SW 1271 (cell line): ENCODE measurements at places on chromosomes 11 and 22.

DNA sequence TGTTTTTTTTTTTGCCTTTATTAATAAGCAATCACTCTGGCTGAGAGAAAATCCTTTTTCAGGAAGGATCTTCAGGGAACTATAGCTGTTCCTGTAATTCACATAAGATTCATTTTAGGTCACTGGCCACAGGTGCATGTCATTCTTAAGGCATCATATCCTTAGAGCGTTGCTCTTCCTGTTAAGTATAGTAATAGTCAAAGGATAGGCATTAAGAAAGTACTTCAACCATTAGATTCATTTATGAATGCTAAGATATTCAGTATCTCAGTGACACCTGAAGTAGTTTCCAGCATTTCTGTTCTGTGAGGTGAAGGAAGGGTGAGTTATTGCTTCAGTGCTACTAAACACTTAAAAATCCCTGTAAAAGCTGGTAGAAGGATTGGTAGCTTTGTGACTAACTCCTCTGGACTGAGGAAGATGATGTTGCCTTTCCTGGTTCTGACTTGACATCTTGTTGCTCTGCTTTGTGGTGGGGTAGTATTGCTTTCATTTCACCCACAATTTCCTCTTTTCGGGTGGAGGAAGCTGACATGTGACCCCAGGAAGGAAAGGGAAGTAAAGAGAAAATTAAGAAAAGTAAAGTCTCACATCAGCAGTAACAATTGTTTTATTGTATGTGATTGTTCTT, 34.7 kb downstream of the RNF169 start:
- DNase-seq: peak; percentile 64

DNA sequence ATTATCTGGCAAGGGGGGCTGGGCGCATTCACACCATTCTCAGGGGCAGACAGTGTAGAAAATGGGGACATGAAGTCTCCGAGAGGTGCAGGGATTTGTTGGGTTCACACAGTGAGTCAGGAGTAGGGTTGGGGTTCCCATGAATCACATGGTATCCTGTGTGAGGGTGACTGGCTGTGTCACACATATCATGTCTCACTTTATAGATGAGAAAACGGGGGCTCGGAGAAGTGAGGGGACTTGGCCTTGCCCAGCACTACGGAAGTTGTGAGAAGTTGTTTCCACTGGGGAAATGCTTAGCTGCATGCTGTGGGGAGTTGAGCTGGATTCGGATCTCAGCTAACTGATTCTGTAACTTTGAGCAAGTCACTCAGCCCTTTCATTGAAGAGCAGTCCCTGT, 4.2 kb downstream of the GAL3ST3 start:
- DNase-seq: no peak

- DNase-seq: no peak
Measured at GRCh38 chr22:47230741-47231140, 468.3 kb downstream of the TBC1D22A start.

- DNase-seq: no peak
Measured at GRCh38 chr11:130645164-130645842, 196.9 kb downstream of the ADAMTS15 start.

- no peak for DNase-seq
Measured at GRCh38 chr11:120817158-120817557, 206.7 kb upstream of the TBCEL start.

GRCh38 chr22:36761553-36762240, 14.2 kb downstream of the IFT27 start:
- no peak for DNase-seq

GRCh38 chr11:35814081-35814695, 129.7 kb upstream of the LDLRAD3 start:
- no peak for DNase-seq

DNA sequence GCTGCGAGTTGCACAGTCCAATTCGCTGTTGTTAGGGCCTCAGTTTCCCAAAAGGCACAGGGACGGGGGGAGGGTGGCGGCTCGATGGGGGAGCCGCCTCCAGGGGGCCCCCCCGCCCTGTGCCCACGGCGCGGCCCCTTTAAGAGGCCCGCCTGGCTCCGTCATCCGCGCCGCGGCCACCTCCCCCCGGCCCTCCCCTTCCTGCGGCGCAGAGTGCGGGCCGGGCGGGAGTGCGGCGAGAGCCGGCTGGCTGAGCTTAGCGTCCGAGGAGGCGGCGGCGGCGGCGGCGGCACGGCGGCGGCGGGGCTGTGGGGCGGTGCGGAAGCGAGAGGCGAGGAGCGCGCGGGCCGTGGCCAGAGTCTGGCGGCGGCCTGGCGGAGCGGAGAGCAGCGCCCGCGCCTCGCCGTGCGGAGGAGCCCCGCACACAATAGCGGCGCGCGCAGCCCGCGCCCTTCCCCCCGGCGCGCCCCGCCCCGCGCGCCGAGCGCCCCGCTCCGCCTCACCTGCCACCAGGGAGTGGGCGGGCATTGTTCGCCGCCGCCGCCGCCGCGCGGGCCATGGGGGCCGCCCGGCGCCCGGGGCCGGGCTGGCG, at the start of gene BCR:
BCR (plus strand) TSS at position 209 of the 592 bp plus-strand sequence. CDS start 452 bp downstream, outside the sequence.
- no peak for DNase-seq

DNA sequence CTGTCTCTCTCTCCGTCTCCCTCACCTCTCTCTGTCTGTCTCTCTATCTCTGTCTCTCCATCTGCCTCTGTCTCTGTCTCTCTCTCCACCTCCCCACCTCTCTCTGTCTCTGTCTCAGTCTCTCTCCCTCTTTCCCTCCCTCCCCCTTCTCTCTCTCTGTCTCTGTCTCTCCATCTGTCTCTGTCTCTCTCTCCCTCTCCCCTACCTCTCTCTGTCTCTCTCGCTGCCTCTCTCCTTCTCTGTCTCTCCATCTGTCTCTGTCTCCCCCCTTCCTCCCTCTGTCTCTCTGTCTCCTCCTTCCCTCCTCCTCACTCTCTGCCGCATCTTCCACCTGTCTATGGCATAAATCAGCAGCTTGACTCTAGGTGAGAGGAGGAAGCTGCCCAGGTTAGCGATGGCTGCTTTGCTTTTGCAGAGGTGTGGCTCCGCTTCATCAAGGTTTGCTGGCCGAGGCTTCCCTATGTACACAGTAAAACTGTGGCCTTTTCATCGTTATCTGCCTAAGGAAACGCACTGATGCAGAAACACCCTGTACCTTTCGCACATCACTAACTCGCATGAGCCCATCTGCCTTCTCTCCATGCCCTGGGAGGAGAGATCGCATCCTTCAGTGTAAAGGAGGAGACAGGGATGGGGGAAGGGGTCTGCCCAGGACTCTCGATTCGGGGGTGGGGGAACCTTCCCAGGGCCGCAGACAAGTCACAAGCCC, 44.5 kb downstream of the ANO1 start:
- DNase-seq: no peak

DNA sequence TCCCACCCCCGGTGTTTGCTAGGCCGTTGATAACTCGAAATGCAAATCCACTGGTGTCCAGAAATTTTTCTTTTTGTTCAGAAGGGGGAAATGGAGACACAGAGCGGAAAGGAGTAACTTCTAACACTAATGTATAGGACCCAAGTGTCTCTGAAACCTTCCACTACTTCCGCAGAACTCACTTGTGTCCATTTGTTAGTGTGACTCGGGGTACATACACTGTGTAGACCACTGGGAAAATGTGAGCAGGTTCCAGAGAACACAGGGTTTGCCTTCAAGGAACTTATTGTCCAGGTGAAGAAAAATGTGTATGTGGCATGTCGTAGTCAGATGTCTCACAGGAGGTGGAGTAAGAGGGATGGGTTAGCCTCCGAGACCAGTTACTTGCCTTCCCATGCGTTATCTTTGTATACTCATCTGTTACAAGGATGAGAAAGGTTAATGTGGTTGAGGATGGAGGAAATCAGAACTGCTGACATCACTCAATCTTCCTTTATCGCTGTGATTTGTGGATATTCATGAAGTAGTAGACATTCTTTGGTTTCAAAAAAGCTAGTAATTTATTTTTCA, 857 bp downstream of the ARCN1 start:
- peak; percentile 39 for DNase-seq

DNA sequence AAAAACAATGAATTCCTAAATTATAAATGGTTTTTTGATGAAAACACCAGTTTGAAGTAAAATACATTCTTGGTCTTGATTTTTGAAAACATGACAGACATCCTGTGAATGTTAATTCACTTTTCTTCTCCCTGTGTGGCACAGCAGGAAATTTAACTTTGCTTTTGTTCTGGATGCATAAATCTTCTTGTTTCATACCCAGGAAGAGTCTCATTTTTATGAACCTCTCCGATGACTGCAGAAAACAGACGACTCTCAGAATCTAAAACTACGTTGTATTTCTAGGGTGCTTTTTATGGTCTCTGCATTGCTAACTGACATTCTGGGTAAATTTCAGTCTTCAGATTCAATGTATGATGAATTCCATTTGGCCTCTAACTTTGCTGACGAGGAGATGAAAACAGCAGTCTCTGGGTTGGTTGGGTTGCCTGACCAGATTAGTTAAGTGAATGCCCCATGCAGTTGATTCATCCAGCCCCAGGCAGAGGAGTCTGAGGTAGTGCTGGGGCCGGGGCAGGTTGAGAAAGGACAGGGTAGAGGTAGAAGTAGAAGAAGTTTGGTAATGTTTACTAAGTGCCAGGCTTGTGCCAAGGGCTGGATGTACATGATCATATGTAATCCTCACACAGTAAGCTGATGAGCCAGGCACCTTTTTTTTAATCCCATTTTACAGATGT, 20.1 kb downstream of the TCP11L1 start:
- DNase-seq: no peak

DNA sequence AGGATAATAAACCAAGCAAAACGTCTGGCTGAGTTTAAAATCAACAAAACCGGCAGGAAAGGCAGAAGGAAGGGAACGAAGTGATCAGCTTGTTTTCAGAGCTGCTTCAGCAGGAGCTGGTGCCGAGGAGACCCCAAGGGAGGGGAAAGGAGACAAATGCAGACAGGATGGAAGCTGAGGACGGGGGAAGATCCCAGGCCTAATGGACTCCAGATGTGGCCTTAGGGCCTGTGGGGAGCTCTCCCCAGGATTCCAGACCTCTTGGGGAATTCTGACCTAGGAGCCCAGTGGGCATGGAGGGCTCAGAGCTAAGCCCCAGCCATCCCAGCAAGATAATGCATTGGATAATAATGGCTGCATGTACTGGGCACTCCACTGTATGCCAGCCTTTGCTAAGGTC, 211.4 kb upstream of the NARS2 start:
- no peak for DNase-seq

DNA sequence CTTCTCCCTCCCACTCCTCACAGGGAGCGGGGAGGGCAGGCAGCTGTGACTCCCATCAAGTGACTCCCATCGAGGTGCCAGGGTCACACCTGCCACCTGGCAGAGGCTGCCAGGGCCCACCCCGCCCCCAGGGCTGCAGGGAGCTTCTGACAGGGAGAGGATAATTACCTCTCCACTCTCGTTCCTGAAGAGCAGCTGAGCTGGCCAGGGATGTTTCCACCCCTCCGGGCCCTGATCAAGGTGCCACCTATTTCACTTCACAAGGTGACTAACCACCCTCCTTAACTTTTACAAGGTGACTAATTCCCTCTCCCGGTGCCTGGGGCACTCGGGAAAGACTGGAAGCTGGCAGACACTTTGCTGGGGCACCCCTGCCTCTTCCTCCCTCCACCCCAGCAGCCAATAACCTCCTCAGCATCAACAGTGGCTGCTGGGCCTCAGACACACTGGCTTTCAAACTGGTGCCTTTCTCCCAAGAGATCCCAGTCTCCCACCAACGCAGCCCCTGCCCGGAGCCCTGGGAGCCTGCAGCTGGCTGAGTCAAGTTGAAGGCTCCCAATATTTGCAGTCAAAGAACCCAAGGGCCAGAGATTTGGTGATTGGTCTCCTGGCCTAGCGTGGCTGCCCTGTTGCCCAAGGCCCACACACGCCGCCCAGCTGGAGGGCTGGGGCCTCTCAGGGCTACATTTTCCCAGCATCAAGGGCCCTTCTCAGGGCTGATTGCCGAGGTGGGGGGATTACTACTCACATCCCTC, 22.0 kb upstream of the MYRF start:
- DNase-seq: no peak

DNA sequence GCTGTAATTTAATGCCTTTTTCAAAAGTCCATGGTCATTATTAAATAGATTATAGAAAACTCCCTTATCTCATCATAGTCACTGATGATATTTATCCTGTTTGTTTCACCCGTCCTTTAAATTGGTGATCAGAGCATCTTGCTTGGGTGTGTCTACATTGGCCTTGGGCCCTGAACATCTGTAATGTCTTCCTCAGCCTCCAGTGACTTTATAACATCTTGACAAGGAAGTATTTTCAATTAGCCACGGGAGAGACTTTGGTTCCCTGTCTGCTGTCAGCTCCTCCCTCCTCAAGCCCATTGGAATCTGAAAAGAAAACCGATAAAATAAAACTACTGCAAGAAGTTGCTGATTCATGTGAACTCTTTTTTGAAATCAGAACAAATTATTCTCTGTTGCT, 116.9 kb upstream of the TTC12 start:
- no peak for DNase-seq

GRCh38 chr11:47149782-47150181, 26.9 kb downstream of the ARFGAP2 start:
- DNase-seq: no peak

DNA sequence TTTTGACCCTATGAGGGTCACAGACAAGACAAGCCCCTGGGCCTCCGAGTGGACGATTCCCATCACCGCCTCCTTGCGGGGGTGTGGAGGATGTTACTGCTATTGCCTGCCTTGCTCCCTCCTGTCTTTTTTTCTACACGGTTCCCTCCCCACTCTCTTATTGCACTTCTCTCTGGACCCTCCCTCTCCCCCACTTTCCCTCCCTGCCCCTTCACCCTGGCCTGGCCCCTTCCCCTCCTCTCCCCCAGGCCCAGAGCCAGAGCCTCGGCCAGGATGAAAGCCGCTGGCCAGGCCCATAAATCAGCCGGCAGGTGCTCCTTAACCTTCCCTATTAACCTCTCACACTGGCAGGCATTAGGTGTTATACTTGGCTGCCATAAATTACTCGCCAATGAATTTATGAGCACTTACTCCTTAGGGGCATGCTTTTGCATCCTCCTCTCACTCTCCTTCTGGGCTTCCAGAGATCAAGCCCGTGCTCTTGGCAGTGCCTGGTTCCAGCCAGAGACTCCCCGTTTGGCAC, 18.3 kb upstream of the ALX4 start:
- DNase-seq: no peak

DNA sequence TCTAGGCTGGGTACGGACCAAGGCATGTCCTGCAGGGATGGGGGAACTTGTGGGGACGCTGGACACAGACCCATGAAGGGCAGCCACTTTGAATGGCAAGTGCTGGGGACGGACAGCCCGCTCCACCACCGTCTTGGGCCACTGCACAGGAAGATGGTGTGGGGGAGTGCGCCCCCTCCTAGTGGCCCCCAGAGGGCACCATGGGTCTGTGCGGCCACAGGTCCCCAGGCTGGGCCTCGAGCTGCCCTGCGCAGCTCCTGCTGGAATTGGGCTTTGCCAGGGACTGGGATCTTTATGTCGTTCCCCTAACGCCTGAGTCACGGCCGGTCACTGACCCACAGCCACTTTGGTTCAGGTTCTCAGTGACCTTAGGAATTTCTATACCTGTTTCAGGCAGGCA, 44.4 kb downstream of the NAT10 start:
- no peak for DNase-seq

- no peak for DNase-seq
Measured at GRCh38 chr11:131468565-131468964, 98.2 kb downstream of the NTM start.
